Osteoblast (primary cell): ENCODE measurements at places on chromosomes 11 and 22. TPM values are rescaled to one million over a fixed set of nuclear protein-coding genes. Genes with fewer than 3 reads are reported as not detected.
A peak's percentile ranks its signal among the peaks of the same experiment; 100 is the strongest.

DNA sequence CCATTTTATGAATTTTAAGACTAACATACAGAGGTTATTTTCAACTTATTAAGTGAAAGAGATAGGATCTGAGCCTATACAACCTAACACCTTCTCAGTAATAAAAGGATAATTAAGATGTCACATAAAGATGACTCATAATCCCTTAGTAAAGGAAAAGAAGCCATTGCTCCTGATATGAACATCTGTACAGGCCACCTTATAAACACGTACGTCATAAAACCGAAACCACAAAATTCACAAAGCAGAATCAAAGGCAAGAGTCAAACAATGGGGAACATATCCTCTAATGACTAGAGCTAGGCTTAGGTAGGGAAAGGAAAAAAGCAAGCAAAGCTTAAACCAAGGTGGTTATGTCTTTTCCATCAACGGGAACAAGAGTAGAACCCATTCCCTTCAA is 103.5 kb downstream of the KCNA4 start:
- no peaks in the 10 kb centered on the region for H3K36me3 ChIP-seq
- DNase-seq, result no peak
- H3K4me3 ChIP-seq, result no peak overlapping the region

- H3K27ac ChIP-seq, result no peak overlapping the region
- no peaks in the 10 kb centered on the region for H3K36me3 ChIP-seq
- no peaks in the 10 kb centered on the region for H3K27me3 ChIP-seq
These were observed 3.8 kb upstream of the QSER1 start for GRCh38 chr11:32888805-32889204.

The SESN3 gene
- total RNA-seq, result 24.6 and 33.3 TPM in 2 replicates

GRCh38 chr11:60957188-60957587 is 5.2 kb upstream of the SLC15A3 start:
- H3K4me1 ChIP-seq, result peaks cover 11% of the 10 kb centered on the region
- no peak overlapping the region for H3K4me3 ChIP-seq
- H3K27ac ChIP-seq, result no peak overlapping the region
- DNase-seq, result peak; percentile 92
- no peaks in the 10 kb centered on the region for H3K36me3 ChIP-seq
- H3K27me3 ChIP-seq, result peaks cover 12% of the 10 kb centered on the region

GRCh38 chr11:2121227-2122130 is 17.7 kb downstream of the IGF2 start:
- peak; percentile 71 for DNase-seq
- H3K27ac ChIP-seq, result no peak overlapping the region
- no peaks in the 10 kb centered on the region for H3K36me3 ChIP-seq
- no peak overlapping the region for H3K4me3 ChIP-seq
- H3K27me3 ChIP-seq, result peaks cover 13% of the 10 kb centered on the region
- H3K4me1 ChIP-seq, result peaks cover 12% of the 10 kb centered on the region

- H3K27ac ChIP-seq, result no peak overlapping the region
- H3K4me1 ChIP-seq, result peaks cover 3% of the 10 kb centered on the region
- H3K36me3 ChIP-seq, result no peaks in the 10 kb centered on the region
- DNase-seq, result peak; percentile 64
- H3K27me3 ChIP-seq, result no peaks in the 10 kb centered on the region
These were observed 3.5 kb upstream of the TCF20 start for GRCh38 chr22:42273855-42274451.

DNA sequence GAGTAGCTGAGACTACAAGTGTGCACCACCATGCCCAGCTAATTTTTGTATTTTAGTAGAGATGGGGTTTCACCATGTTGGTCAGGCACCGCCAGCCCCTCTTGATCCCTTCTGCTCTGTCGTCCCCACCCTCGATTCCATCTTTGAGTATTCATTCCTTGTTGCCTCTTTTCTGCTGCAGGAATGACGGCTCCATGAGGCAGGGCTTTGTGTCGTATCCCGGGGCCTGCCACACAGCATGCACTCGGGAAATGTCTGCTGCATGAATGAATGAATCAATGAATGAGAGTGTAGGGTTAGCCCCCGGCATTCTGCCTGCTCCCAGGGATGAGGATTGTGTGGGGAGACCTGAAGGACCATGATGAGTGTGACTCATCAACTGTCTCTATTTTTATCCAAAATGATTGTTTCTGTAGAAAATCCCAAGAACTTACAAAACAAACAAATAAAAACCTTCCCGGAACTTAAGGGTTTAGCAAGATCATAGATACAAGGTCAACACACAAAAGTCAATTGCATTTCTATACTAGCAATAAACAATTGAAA is 54.6 kb upstream of the SLC22A12 start:
- H3K4me1 ChIP-seq, result peaks cover 6% of the 10 kb centered on the region
- H3K27ac ChIP-seq, result no peak overlapping the region
- H3K4me3 ChIP-seq, result no peak overlapping the region

DNA sequence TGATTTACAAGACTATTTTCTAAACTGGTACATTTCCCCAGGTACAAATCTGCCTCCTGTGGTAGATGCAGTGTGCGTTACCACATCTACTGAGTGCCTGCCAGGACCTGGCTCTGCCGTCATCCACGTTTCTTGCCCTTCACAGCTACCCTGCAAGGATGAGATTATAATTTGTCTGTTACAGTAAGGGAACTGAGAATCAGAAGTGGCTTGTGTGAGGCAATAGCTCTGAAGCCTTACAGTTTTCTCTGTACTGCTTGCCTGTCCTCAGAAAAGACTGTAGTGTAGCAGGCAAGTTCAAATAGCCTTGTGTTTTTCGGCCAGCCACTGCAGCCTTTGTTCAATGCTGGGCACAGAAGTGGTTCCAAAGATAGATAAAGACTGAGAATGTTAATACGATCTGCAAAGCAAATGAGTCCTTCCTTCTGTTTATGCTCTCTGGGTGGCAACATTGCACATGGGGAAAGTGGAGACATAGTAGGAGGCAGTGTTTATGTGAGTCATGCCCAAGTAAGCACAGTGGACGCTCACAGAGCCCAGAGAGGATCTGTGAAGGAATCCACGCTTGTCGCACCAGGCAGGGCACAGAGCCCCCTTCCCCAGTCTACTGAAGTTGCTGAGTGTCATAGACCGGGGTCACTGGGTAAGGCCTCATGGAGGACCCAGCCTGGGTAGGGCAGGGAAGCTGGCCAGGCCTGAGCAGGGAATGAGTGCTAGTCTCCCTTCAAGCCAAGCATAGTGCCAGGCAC is 49.1 kb downstream of the MICAL2 start:
- H3K36me3 ChIP-seq, result peaks cover 65% of the 10 kb centered on the region
- H3K4me3 ChIP-seq, result no peak overlapping the region
- no peaks in the 10 kb centered on the region for H3K27me3 ChIP-seq

The TIMP3 gene
- 1,020 and 1,293 TPM in 2 replicates for total RNA-seq

The DUSP8 gene
- under 0.01 TPM in 2 replicates for total RNA-seq

DNA sequence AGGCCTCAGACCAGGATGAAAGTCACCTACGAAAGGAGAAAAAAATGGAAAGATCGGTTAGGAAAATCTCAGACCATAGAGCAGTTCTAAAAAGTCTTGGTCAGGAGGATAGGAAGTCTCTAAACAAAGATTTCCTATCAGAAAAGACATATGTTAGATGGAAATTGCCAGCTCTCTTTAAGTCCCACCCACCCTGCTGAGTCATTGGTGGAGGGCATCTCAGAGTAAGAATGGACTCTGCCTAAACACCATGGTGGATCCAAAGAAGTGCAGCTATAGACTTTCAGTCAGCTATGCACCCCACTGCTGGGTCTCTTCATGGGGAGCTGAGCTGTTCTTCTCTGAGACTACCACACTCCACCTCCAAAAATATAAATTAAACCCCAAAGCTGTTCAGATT is 3.7 kb downstream of the OR8B2 start:
- no peak overlapping the region for H3K4me3 ChIP-seq
- no peaks in the 10 kb centered on the region for H3K36me3 ChIP-seq
- no peaks in the 10 kb centered on the region for H3K27me3 ChIP-seq
- DNase-seq, result no peak
- H3K4me1 ChIP-seq, result no peaks in the 10 kb centered on the region
- no peak overlapping the region for H3K27ac ChIP-seq

The MRGPRF gene
- total RNA-seq, result 39.4 and 41.5 TPM in 2 replicates

DNA sequence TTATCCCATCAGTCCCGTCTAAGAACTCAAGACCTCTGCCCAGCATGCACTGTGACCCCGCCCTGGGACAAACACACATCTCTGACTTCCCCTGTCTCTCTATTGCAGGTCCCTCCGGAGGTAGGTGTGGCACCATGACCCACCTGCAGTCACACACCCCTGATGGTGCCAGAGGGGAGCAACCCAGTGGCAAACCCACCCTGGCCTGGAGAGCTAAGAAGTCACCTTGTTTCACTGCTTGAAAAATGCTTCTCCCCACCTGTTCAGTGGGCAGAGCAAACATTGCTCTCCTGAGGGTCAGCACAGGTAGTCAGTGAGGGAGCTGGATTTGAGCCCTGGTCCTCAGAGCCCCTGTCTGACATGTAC is 23.9 kb downstream of the CAPN1 start:
- no peaks in the 10 kb centered on the region for H3K27me3 ChIP-seq
- DNase-seq, result peak; percentile 73
- H3K27ac ChIP-seq, result no peak overlapping the region
- no peak overlapping the region for H3K4me3 ChIP-seq

DNA sequence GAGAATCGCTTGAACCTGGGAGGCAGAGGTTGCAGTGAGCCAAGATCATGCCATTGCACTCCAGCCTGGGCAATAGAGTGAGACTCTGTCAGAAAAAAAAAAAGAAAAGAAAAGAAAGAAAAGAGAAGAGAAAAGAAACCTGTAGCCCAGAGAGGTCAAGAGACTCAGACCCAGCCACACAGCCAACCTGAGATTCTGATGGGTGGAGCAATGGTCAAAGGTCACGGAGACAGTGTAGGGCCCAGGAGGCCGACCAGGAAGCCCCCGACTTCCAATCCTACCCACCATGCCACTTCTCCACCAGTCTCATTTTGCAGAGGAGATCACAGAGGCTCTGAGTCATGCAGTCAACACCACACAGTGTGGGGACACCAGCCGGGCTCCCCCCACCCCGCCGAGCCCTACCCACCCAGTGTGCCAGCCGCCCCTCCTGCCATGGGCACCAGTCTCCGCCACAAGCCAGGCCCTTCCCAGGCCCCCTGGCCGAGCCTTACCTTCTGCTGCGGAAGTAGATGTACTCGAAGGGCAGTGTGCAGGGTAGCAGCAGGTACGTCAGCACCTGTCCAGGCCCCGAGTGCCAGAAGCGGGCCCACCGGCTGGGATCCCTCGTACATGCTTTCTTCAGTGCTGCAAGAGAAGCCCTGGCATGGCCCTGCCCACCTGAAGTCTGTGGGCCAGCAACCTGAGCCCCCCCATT is 7.9 kb downstream of the PNPLA5 start:
- H3K4me3 ChIP-seq, result no peak overlapping the region
- no peak overlapping the region for H3K27ac ChIP-seq
- peak; percentile 34 for DNase-seq
- H3K36me3 ChIP-seq, result no peaks in the 10 kb centered on the region
- no peaks in the 10 kb centered on the region for H3K4me1 ChIP-seq

The HTR3B gene
- total RNA-seq, result not detected in 2 replicates

The ZDHHC5 gene
- total RNA-seq, result 48.3 and 48.9 TPM in 2 replicates

DNA sequence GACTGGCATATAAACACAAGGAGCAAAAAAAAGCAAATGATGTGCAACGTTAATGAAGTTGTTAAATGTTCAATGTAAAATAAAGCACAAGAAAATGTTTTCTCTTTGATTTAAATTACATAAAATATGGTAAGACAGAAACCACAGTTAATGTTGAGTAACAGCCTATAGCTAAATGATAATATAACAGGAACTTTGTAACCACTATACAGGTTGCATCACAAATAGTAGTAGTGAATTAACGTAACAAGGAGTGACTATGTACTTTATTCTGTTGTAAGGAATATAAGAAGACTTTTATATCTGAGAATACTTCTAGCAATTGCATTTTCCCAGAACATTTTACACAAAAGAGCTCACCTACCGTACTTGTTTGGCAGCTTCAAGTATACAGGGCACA is 16.9 kb downstream of the SAAL1 start:
- H3K36me3 ChIP-seq, result peaks cover 22% of the 10 kb centered on the region
- H3K27me3 ChIP-seq, result no peaks in the 10 kb centered on the region
- no peak for DNase-seq

- no peak overlapping the region for H3K4me3 ChIP-seq
- no peak for DNase-seq
- H3K27ac ChIP-seq, result no peak overlapping the region
- peaks cover 39% of the 10 kb centered on the region for H3K4me1 ChIP-seq
- no peaks in the 10 kb centered on the region for H3K36me3 ChIP-seq
- H3K27me3 ChIP-seq, result no peaks in the 10 kb centered on the region
These were observed 529.5 kb downstream of the ETS1 start for GRCh38 chr11:128057786-128058395.

GRCh38 chr22:23709107-23709506 is 18.3 kb downstream of the RGL4 start:
- H3K4me3 ChIP-seq, result no peak overlapping the region
- peaks cover 51% of the 10 kb centered on the region for H3K36me3 ChIP-seq
- no peaks in the 10 kb centered on the region for H3K27me3 ChIP-seq
- H3K27ac ChIP-seq, result no peak overlapping the region
- no peaks in the 10 kb centered on the region for H3K4me1 ChIP-seq
- DNase-seq, result no peak

DNA sequence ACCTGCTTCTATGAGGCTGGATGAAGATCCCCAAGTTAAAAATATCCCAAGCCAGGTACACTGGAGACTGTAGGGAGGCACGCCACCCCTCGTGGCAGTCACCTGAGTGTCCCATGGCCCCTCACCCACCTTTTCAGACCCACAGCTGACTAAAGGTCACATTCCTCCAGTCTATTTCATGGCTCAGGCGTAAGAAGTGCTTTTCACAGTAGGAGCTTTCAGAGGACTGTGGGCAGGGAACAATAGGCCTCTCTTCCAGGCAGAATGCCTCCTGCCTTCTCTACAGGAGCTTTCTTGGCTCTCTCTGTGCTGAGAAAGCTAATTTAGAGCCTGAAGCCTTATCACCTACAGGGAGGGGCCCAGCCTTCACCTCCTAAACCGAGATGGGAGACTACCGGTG is 73.8 kb downstream of the C11orf58 start:
- H3K4me3 ChIP-seq, result no peak overlapping the region
- H3K27ac ChIP-seq, result no peak overlapping the region
- no peak for DNase-seq
- peaks cover 11% of the 10 kb centered on the region for H3K4me1 ChIP-seq

DNA sequence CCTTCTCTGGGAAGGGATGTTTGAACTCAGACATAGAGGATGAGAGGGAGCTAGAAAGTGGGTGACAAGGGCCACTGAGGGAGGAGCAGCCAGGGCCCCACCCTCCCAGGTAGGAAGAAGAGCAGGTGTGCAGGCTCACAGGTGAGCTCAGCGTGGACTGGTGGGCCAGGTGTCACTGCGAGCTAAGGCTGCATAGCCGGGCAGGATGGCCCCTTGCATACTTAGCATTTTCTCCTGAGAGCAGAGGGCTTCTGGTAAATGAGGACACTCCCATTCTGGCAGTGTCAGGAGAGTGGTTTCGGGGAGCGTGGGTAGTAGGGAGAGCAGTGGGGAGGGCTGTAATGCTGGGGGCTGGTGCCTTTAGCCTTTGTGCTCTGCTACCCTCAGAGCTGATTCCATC is 843.4 kb downstream of the TBC1D22A start:
- no peaks in the 10 kb centered on the region for H3K36me3 ChIP-seq
- H3K27me3 ChIP-seq, result no peaks in the 10 kb centered on the region
- peak; percentile 65 for DNase-seq
- H3K4me3 ChIP-seq, result no peak overlapping the region
- H3K4me1 ChIP-seq, result no peaks in the 10 kb centered on the region
